Right atrium auricular region (tissue), 2 donors: ENCODE measurements at places on chromosomes 7 and 10. TPM values are rescaled to one million over a fixed set of nuclear protein-coding genes. Genes with fewer than 3 reads are reported as not detected.
A peak's percentile ranks its signal among the peaks of the same experiment; 100 is the strongest.

GRCh38 chr10:3095373-3096139 is 28.2 kb downstream of the PFKP start:
- peak; percentile 76 for DNase-seq

RBM20 gene
- 59.9 TPM for total RNA-seq

RTKN2 gene
- 0.15 TPM for total RNA-seq

DNA sequence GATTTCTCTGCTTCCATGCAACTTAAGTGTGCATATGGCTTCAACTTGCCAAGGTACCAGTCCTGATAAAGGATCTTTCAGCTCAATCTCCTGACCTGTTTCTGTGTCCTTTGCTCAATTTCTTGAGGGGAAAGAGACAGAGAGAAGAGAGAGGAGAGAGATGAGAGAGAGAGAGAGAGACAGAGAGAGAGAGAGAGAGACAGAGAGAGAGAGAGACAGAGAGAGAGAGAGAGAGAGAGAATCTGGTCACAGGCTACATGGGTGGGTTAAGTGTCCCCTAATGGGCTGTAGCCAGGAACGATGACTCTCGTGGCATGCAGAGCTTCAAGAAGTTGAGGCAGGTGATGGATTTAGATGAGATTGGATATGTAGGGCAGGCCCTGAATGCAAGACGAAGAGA is 335.2 kb upstream of the PRKCQ start:
- no peak for DNase-seq

GRCh38 chr10:104895541-104895940 is 254.5 kb downstream of the SORCS3 start:
- DNase-seq: no peak

DNA sequence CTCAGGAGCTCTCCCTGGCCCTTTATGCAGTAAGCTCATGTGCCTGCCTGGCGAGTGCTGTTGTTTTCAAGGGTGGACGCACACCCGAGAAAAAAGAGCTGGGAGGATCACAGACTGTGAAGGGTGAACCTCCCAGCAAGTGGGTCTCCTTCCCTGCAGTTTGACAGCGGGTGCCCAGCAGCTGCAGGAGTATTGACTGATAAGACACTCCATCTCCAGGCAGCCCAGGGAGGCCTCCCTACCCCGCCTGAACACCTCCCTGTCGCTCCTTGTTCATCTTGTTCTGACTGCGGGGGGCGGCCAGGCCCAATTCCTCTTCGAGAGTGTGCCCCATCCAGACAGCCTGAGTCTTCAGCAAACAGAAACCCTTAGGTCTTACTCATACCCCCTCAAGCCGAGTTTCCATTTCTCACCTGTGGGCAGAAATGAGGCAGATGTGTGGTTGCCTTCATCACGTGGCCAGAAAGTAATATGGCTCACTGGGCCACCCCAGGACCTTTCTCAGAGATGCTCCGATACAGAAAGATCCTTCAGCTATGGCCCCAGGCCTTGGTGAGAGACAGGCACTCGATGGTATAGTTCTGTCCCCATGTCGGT is 17.2 kb downstream of the MDH2 start:
- no peak for DNase-seq

BRI3 gene
- 61.1 TPM for total RNA-seq
